ENCODE measurements at places on chromosomes 6 and 20.

- no peak for DNase-seq
Measured at GRCh38 chr6:17107863-17108262, 6.0 kb downstream of the STMND1 start.

- no peak for DNase-seq
Measured at GRCh38 chr6:169380493-169380892, 126.8 kb upstream of the THBS2 start.

GRCh38 chr6:13328076-13328874 is at the start of gene TBC1D7:
Gene TBC1D7 (minus strand): TSS chr6:13328537. CDS start chr6:13326898, 1,639 bp downstream.
- peak; percentile 93 for DNase-seq

- no peak for DNase-seq
Measured at GRCh38 chr6:24660105-24660504, 6.6 kb downstream of the TDP2 start.

- no peak for DNase-seq
Measured at GRCh38 chr6:140774080-140774505, 1358.6 kb upstream of the GJE1 start.

GRCh38 chr20:24978513-24978912 is 14.0 kb downstream of the APMAP start:
- DNase-seq, result no peak

DNA sequence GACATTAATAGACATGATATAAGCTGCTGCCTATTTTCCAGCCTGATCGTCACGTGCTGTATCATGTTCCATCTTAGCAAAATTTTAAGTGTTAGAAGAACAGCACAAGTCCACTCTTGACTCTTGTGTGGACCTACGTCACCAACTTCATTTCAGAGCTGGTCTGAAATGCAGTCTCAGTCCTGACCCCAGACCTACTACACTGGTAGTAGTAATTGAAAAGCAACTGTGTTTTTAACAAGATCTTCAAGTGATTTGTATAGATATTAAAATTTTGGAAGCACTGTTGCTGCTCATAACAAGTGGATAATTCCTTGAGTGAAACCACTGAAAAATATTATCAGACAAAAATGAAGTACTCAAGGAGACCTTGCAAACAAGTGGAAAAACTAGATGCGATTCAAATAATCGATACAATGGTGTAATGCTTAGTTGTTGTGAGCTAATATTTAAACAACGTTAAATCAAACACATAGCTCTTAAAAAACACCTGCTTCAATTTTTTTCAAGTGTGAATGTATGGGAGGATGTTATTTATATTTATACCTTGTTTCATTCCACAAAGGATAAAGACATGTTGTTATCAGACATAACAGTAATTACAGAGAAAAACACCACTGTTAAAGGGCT is 110.9 kb upstream of the JAG1 start:
- DNase-seq, result no peak

GRCh38 chr20:52033313-52033712 is 158.3 kb downstream of the ZFP64 start:
- DNase-seq, result no peak

DNA sequence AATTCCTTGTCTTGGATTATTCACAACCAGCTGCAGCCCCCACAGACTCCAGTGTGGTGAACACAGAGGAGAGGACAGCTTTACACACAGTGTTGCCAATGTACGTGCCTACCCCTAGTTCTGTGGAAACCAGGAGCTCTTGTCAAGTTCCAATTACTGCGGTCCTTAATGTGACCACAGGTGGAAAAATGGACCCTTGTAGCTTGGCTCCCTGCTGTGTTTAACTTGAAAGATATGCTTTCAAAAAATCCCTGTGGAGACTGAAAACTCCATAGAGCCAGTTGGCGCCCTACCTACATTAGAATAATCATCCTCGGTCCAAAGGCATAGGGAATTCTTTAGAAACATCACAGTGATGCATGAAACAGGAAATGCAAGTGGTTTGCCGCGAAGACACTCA is 118.3 kb upstream of the SLC22A23 start:
- no peak for DNase-seq
